Stimulated activated CD8-positive, alpha-beta memory T cell treated with anti-CD3 and anti-CD28 coated beads, Interleukin-7, amount 100 ng/mL, for 48 hours (primary cell): ENCODE measurements at places on chromosomes 4 and X.

- DNase-seq, result no peak
Observed at GRCh38 chr4:168162604-168163003, 70.3 kb downstream of the ANXA10 start.

GRCh38 chr4:76558396-76559235, 123.6 kb downstream of the SHROOM3 start:
- no peak for DNase-seq

GRCh38 chr4:13483136-13483767, 888 bp downstream of the RAB28 start:
- no peak for DNase-seq

GRCh38 chrX:40154250-40154852, 56.6 kb upstream of the BCOR start:
- DNase-seq, result no peak

GRCh38 chr4:71107726-71108125, 114.3 kb downstream of the DCK start:
- no peak for DNase-seq

DNA sequence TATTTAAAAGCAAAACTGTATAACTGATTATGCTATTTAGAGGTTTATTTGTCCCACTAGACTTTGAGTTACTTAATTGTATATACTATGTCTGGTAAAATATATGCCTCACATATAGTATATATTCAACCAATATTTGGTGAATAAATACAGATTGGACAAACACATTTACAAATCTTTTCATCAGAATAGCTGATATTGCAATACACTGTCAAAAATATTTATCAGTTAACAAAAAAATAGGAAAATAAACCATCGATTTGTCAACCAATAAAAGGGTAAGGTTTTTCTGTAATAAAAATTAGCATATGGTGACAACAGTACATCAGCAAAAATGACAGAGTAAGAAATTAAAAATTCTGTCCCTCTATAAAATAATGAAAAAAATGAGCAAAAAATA, 889.9 kb upstream of the INTU start:
- no peak for DNase-seq

- no peak for DNase-seq
Observed at GRCh38 chr4:146299607-146300006, 85.3 kb downstream of the REELD1 start.

- no peak for DNase-seq
Observed at GRCh38 chrX:54446084-54446483, 5.9 kb downstream of the TSR2 start.

DNA sequence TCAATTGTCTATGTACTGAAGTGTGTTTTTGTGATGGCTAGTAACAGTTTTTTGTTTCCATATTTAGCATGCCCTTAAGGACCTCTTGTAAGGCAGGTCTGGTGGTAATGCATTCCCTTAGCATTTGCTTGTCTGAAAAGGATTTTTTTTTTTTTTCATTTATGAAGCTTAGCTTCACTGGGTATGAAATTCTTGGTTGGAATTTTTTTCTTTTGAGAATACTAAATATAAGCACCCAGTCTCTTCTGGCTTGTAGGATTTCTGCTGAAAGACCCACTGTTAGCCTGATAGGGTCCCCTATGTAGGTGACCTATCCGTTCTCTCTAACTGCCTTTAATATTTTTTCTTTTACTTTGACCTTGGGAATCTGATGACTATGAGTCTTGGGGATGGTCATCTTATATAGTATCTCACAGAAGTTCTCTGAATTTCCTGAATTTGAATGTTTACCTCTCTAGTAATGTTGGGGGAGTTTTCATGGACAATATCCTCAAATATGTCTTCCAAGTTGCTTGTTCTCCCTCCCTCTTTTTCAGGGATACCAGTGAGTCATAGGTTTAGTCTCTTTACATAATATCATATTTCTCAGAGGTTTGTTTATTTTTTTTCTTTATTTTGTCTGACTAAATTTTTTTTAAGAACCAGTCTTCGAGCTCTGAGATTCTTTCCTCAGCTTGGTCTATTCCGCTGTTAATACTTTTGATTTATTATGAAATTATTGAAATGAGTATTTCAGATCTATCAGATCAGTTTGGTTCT, 157.1 kb upstream of the PGRMC2 start:
- DNase-seq, result no peak

GRCh38 chrX:10159145-10159468, 2.3 kb downstream of the CLCN4 start:
- no peak for DNase-seq

DNA sequence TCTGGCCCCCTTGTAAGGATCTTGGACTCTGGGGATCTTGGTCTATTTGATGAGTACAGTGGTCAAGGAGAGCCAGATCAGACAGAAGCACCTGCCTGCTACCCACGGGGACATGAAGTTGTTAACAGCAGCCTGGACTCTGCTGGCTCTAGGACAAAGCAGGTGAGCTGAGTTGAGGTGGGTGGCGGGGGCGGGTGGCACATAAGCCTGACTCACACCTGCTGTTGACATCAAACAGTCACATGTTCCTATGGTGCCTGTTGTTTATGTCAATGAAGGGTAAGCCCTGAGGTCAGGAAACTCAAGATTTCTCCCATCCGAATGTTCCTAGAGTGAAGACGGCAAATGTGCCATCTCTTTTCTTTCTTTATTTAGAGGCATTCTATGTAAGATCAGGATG, 50.1 kb upstream of the CLNK start:
- DNase-seq, result no peak

DNA sequence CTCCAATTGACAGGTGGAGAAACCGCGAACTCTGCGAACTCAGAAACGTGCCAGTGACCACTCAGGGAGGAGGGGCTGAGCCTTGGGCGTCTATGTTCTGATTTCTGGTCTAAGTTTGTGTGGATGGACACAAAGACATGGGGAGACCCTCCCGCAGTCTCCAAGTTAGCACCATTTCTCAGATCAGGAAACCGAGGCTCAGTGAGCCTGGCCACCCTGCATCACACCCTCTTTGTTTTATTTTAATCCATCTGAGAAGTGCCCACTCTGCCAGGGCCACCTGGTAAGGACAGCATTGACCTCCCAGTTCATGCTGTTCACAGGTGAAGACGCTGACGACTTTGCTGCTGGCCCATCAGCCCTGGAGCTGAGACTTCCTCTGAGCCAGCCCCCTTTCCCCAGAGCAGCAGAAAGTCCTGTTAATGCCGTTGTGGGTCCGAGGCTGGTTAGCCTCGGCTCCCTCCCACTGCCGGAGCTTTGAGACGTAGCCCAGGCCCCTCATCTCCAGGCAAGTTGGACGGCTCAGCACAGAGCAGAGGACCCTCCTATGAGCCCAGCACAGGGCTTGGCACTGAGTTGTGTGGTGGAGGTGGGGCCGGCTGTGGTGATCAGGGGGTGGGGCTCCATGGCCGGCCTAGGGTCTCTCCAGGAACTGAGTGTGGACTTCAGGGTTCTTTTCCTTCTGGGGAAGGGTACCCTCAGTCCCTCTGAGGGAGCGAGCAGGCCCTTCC, 43.7 kb downstream of the PSAPL1 start:
- DNase-seq, result no peak

DNA sequence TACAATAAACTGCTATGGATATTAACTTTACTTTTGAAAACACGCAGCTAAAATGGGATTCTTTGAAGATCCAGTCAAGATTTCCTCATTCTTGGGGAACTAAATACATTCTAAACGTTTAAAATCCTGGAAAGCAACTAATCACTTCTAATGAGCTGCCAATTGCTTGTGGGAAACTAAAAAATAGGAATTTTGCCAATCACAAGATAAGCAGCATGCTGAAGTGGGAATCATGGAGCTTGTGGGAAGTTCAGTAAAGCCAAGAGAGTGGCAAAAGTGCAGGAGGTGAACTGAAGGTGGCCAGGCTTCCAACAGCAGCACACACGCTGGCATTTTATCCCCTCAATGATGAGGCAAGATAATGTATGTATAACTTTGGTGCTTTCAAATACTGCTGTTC, 133.0 kb downstream of the GPC3 start:
- DNase-seq, result no peak

DNA sequence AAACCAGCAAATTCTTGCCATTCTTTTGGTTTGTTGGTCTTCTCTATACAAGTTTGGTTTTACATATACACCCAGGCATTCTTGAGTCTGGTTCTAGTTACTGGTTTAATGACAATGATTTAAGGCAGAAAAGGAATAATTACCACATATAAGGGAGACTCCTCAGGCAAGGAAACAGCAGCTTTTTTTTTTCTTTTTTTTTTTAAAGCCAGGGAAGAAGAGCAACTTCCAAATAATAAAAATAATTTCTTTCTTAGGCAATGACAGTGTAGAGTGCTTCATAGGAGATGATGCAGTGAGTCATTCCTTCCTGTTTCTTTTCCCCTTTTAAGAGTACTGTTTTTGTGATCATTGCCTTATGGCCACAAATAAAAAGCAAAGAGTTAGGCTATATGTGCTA, 289.7 kb downstream of the DKK2 start:
- no peak for DNase-seq

DNA sequence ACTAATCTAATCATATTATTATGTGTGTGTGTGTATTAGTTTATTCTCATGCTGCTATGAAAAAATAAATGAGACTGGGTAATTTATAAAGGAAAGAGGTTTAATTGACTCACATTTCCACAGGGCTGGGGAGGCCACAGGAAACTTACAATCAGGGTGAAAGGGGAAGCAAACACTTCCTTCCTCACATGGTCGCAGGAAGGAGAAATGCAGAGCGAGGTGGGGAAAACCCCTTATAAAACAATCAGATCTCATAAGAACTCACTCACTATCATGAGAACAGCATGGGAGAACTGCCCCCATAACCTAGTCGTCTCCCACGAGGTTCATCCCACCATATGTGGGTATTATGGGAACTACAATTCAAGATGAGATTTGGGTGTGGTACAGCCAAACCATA, 190.9 kb upstream of the TAPT1 start:
- DNase-seq, result no peak

GRCh38 chr4:23070848-23071570, 378.3 kb downstream of the GBA3 start:
- DNase-seq, result no peak
